Stimulated activated CD4-positive, alpha-beta T cell treated with anti-CD3 and anti-CD28 coated beads, TNF-alpha, amount 100 ng/mL, for 1 hour (primary cell): ENCODE measurements at places on chromosomes 5 and 9.

- DNase-seq, result no peak
These were observed 87.4 kb upstream of the CD180 start for GRCh38 chr5:67283988-67284487.

- no peak for DNase-seq
These were observed 126.1 kb upstream of the STC2 start for GRCh38 chr5:173454361-173454735.

DNA sequence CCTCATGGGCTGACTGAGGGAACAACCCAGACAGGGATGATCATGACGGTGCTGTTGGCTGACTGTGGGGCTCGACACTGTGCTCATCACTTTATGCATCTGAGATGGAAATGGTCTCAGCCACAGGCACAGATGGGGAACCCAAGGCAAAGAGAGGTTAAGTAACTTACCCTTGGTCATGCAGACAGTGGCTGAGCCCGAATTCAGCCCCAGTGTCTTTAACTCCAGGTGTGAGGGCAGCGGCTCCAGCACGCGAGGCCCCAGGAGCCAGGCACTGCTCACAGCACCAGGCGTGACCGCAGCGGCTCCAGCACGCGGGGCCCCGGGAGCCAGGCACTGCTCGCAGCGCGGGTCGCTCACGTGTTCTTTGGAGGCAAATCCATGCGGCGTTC, 45.3 kb upstream of the FCN1 start:
- no peak for DNase-seq

DNA sequence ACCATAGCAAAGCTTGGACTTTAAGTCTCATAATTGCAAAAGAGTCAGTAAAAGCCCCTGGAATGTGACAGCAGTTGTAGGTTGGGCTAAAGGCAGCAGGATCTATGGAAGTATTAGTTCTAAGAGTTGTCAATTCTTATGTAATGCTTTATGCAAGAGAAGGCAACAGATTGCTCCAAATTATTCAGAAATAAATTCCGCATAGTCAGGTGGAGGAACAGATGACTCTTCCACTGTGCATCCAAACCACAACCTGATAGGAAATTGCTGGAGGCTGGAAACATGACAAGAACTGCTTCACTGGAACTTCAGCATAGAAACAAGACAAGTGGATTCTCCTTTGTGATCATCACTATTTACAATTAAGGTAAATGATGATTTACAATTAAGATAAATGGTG, 101.0 kb downstream of the STARD4 start:
- DNase-seq, result no peak

- DNase-seq, result no peak
These were observed 93.6 kb downstream of the TRIO start for GRCh38 chr5:14236757-14237156.
